ENCODE measurements at places on chromosomes 3 and 15.

DNA sequence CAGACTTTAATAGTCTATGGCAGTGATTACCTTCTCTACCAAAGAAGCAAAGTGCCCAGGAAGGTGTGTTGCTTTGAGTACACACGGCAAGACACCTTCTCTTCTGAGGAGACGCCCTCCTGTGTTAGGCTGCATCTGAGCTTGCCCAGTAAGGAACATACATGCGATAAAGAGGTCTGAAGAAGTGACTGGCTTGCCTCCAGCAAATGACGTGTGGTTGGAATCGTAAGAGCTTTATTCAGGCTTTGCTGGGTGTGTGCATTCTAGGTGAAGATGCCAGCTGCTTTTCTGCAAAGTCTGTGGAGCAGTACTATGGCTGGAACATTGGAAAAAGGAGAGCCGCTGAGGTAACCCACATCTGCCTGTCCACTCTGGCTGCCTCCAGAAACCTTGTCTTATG lies 22.4 kb downstream of the MAP6D1 start:
- DNase-seq: no peak

GRCh38 chr3:190568036-190568435 lies 54.2 kb downstream of the IL1RAP start:
- DNase-seq: no peak

DNA sequence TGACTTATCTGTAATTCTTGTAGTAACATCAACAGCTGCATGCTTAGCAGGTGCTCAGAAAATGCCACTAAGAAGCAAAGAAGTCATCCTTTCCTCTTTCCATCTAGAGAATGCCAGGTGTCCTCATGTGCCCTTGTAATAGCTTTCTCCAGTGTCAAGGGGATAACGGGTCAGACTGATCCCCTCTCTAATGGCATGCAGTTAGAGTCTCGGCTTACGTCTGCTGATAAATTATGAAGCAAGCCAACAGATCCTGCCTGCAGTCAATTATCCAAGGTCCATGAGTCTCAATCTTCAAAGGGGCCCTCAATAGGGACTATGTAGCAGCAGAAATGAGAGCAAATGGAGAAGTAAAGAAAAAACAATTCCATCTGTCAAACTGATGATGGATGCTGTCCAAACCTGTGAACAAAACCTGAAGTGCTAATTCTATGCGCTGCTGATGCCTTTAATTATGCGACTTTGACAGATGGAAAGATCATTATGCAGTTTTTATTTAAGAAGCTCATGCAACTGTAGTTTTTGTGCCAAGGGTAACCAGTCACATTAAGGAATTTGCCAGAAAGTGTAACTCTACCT lies 162.8 kb upstream of the PEX5L start:
- no peak for DNase-seq

GRCh38 chr3:8981296-8981695 lies 18.0 kb upstream of the RAD18 start:
- no peak for DNase-seq

- no peak for DNase-seq
Observed at GRCh38 chr3:112032098-112032731, 2.3 kb upstream of the TMPRSS7 start.

- DNase-seq: no peak
Observed at GRCh38 chr15:68734881-68735280, 85.8 kb downstream of the ANP32A start.

GRCh38 chr3:58416191-58416590 lies 17.4 kb downstream of the PDHB start:
- DNase-seq: no peak

- DNase-seq: peak; percentile 66
Observed at GRCh38 chr3:152524198-152525140, 255.7 kb downstream of the MBNL1 start.

DNA sequence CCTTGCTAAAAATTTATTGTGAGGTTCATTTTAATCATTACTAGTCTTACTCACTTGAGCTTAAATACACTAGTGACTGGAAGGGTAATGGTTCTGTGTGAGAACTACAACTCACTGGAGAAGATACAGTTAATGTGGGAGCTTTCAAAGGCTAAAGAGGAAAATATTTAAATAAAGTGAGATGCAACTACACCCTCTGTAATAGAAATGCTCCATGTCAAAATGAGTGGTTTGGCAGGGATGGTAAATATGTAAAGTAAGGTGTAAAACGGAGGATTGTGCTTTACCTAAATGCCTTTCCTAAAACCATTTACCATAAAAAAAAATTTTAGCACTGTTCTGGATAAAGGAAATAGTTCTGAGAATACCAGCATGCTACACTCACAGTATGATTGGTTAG lies 15.3 kb downstream of the LRRC57 start:
- DNase-seq: no peak

GRCh38 chr3:1406250-1406649 lies 313.4 kb downstream of the CNTN6 start:
- no peak for DNase-seq

DNA sequence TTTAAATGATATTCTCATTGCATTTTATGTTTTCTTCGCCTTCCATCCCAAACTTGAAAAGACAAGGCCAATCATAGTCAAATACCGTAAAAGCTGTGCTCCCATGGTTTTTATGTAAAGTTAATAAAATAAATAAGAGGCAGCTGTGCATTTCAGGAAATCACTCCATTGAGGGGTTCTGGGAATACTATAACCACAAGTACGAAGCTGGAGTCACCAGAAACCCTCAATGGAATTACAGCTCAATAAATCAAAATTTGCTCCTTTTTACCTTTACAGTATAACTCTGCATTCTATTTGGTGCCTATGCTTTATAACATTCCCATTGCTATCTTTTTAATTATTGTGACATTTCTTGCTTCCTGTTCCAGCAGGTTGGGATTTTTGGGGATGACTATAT lies 77.2 kb downstream of the C3orf38 start:
- no peak for DNase-seq

- no peak for DNase-seq
Observed at GRCh38 chr3:31406896-31407295, 125.8 kb upstream of the STT3B start.

- no peak for DNase-seq
Observed at GRCh38 chr15:59189241-59189640, 17.4 kb upstream of the LDHAL6B start.

- no peak for DNase-seq
Observed at GRCh38 chr3:133490468-133491351, 82.8 kb upstream of the CDV3 start.

DNA sequence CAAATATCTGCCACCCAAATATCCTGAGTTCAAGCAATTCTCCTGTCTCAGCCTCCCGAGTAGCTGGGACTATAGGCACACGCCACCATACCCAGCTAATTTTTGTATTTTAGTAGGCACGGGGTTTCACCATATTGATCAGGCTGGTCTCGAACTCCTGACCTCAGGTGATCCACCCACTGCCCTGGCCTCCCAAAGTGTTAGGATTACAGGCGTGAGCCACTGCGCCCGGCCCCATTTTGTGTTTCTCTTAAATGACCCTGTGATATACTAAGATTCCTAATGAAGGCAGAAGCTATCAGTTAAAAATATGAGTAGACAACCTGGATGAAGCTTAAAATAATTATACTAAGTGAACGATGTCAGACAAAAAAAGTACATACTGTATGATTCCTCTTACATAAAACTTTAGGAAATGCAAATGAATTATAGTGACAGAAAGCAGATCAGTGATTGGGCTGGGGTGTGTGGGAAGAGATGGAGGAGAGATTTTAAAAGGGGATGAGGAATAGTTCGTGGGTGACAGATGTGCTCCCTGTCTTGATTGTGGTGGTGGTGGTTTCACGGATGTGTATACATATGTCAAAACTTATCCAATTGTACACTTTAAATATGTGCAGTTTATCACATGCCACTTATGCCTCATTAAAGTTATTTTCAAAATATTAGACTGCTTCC lies 3.8 kb upstream of the KLHL40 start:
- no peak for DNase-seq

- DNase-seq: peak; percentile 33
Observed at GRCh38 chr3:140292170-140292569, 357.2 kb downstream of the CLSTN2 start.

- DNase-seq: no peak
Observed at GRCh38 chr15:64781299-64781698, 5.9 kb upstream of the RBPMS2 start.

- no peak for DNase-seq
Observed at GRCh38 chr3:51722362-51722761, 15.5 kb downstream of the GRM2 start.

DNA sequence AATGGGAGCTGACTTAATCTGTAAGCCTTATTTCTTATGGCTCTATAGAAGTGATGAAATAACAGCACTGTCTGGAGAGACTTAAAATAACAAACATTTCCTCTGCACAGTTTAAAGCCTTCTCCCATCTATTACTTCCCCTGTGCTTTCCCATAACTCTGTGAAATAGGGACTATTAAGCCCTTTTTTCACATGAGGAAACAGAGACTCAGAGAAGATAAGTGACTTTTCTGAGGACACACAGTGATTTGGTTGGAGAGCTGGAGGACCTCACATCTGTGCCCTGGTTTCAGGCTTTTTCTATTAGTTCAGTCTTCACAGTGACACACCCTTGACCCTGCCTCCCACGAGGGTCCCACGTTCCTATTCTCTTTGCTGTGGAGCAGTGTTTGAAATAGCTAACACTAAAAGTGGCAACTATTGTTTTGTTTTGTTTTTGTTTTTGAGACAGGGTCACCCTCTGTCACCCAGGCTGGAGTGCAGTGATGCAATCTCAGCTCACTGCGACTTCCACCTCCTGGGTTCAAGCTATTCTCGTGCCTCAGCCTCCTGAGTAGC lies 82.9 kb downstream of the ST6GAL1 start:
- peak; percentile 61 for DNase-seq

- no peak for DNase-seq
Observed at GRCh38 chr15:71114066-71114680, 1.1 kb upstream of the THSD4 start.

DNA sequence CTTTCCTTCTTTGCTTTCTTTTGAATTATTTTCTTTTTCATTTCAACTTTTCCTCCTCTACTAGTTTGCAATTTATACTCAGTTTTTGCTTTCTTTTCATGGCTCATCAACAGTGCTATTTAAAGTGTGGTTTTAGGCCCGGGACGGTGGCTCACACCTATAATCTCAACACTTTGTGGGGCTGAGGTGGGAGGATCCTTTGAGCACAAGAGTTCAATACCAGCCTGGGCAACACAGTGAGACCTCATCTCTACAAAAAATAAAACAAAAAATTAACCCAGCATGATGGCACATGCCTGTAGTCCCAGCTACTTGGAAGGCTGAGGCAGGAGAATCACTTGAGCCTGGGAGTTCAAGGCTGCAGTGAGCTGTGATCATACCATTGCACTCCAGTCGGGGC lies 20.4 kb upstream of the DENND4A start:
- DNase-seq: no peak

DNA sequence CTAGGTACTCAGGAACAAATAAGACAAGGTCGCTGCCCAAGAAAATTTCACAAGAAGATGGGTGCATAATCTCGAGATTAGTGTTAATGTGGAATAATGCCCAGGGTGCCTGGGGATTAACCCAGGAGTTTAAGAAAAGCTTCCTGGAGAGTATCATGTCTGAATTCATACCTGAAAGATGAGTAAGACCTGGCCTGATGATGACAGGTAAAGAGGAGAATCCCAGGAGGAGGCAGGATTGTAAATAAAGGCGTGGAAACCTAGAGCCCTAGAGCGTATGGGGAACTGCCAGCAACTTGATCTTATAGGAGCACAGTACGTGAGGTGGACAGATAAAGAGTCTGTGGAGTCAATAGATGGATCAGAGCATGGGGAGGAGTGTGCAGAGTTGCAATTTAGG lies 43.0 kb downstream of the ARRDC4 start:
- no peak for DNase-seq

- no peak for DNase-seq
Observed at GRCh38 chr3:186152361-186152798, 43.5 kb upstream of the ETV5 start.

DNA sequence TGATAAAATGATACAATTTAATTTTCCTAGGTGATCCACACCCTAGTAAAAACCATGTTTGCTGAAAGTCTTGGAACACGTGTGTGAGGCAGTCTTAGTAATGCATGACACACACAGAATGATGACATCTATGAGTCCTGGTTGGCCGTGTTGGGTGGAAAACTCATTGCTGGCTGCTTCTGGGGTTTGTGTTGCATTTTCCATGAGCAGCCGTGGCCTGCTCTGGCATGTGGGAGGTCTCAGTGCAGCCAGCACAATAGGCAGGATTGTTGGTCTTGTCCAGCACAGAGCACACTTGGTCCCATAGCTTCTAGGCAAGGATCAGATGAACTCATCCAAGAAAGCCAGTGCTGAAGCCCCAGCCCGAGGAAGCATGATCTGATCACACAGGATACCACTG lies 172.8 kb upstream of the UBE3A start:
- DNase-seq: no peak

GRCh38 chr15:66294157-66294931 lies 976 bp downstream of the DIS3L start:
- DNase-seq: peak; percentile 54

DNA sequence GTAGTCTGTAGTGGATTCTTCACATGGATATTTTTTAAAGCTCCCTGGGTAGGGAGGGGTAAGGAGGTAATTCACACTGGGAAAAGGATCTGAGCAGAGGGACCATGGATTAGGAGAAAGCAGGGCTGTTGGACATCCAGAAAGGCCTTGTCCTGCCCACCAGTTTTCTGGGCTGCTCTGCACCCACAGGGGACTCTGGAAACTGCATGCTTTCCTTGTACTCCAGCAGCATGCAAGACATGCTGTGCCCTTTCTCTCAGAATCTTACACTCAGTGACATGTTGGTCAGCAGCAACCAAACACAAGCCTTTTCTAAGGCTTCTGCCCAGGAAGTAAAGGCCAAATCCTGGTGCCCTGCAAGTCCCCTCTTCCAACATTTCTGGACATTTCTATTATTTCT lies 2.5 kb upstream of the FBN1 start:
- DNase-seq: peak; percentile 51

DNA sequence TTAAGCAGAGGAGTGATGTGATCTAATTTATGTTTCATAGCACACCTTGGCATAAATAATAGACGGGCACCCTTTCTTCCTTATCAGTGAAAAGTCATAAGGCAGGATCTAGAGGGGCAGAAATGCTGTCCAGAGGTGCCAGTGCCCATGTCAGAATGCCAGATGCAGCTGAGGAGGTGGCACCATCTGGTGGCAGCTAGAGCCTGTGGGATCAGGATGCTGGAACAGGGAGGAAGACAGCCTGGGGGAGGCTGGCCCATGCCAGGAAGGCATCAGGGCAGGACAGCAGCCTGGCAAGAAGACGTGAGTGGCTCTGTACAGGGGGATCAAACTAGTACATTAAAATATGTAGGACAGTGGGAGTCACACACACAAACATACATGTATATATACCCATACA lies 16.5 kb downstream of the MYH15 start:
- no peak for DNase-seq

- peak; percentile 33 for DNase-seq
Observed at GRCh38 chr15:52417521-52417920, 111.2 kb downstream of the MYO5A start.

GRCh38 chr3:15295506-15295905 lies 36.9 kb downstream of the SH3BP5 start:
- DNase-seq: peak; percentile 59
